ENCODE measurements at places on chromosomes 2 and 18.

DNA sequence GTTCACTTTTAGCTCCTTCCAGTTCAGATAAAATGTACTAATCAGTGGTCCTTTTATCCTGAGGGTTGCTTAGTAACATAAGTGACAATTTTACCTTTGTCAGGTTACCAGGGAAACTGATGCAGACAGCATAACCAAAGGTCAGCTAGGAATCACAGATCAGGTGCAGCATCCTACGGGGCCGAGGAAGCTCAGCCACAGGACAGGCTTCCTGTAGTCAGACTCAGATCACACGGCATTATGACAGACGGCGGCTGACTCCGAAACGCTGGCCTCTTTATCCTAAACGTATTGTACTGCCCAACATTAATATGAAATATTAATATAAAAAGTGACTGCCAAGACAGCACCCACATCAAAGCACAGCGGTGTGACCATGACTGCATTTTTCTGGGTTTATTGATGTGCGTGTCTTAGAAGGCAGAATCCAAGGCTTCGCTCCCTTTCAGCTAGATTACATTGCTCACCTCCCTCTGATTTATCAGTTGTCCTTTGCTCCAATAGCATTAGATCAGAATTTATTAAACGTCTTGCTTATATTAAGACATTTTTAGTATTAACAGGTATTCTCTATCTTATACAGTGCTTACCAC lies 444.5 kb downstream of the CMPK2 start:
- DNase-seq, result no peak

- no peak for DNase-seq
These were observed 599.9 kb downstream of the TMEM182 start for GRCh38 chr2:103361712-103362111.

GRCh38 chr2:7060156-7060555 lies 142.9 kb downstream of the RNF144A start:
- no peak for DNase-seq

- DNase-seq, result no peak
These were observed 148.7 kb downstream of the ESCO1 start for GRCh38 chr18:21451851-21452250.

- DNase-seq, result no peak
These were observed 90.4 kb downstream of the TNS1 start for GRCh38 chr2:217912098-217913024.

- DNase-seq, result no peak
These were observed 221.8 kb downstream of the FHOD3 start for GRCh38 chr18:36519358-36519757.
